ENCODE measurements at places on chromosomes 7 and 10.
A peak's percentile ranks its signal among the peaks of the same experiment; 100 is the strongest.

DNA sequence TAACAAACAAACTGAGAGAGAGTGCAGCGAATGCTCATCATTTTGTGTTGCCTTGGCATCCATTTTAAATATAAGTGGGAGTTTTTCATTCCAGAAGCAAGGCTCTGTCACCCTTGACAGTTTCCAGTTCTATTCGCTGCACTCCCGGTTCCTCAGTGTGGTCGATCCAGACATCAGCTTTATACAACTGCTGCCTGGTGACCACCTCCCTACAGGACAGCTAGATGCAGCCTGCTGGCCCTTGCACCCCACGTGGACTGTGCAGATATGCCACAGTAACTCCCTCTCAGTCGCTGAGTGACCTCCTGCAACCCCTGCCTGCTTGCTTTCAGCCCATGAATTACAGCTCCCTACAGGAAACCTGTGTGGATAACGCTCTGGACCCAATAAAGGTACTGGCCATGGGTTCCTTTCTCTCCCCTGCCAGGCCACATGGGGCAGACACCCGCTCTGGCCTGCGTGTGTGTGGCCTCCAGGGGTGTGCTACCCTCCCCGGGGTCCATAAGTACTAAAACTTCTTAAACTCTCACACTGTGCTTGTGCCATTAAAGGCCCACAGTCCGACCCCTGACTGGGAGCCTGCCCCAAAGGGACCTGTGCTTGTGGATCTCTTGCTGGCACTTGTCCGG lies 23.6 kb downstream of the BEND7 start:
- DNase-seq, result no peak

GRCh38 chr10:114821293-114821914 lies at the start of gene FHIP2A:
Gene FHIP2A, plus strand, starts transcription at chr10:114821780. Its CDS starts 299 bp downstream, at chr10:114822079.
- DNase-seq, result peak; percentile 83

DNA sequence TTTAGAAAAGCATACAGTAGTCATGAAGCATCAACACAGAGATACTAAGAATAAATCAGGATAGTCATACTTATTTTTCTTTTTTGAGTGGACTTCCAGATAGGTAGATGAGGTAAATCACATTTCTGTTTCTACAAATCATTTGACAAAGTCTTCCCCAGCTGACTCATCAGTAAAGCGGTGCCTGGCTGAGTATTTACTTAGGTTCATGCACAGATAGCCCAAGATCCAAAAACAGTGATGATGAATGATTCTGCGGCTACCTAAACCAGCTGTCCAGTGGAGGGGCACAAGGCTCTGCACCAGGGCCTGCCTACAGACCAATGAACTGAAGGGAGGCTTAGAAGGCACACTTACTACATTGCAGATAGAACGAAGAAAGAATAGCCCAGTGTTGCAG lies 113.1 kb downstream of the PARP12 start:
- no peak for DNase-seq

GRCh38 chr7:10939237-10939910 lies 34.3 kb upstream of the PHF14 start:
- no peak for DNase-seq
